ENCODE measurements at places on chromosomes 2 and 18. TPM values are rescaled to one million over a fixed set of nuclear protein-coding genes. Genes with fewer than 3 reads are reported as not detected.

- DNase-seq: peak; percentile 61
These were observed 1.5 kb downstream of the EFR3B start for GRCh38 chr2:25043241-25043867.

GRCh38 chr2:218780851-218781690 is 876 bp upstream of the CYP27A1 start:
- DNase-seq: peak; percentile 62

DNA sequence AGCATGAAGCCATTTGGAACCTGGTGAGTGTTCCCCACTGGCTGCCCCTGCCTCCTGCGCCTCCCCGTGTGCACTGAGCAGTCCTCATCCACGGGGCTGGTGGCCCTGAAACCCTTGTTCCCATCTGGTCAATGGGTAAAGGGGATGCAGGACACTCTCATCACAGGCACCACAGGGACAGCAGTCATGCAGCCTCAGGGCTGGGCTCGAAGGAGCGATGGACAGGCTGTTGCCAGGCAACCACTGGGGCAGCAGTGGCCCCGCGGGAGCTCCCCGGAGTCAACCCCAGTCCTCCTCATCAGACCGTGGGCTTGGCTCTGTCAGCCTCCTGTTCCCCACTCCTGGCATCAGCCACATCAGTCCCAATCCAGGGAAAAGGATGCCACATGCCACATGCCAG is 509.5 kb downstream of the EIPR1 start:
- DNase-seq: no peak

DNA sequence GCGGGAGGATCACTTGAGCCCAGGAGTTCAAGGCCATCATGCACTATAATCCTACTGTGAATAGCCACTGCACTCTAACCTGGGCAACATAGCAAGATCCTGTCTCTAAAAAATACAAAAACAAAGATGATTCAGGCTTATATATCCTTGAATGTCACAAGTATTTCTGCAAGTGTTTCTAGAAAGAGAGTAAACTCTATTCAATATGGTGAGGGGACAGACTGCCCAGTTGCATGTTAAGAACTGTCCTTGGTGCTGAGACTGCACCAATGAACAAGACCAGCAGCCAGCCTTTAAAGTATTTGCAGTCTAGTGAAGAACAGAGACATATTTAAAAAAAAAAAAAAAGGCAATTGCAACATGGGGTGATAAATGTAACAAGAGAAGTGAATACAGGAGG is 16.4 kb downstream of the MAP3K19 start:
- DNase-seq: peak; percentile 72

Gene TRIM43
- not detected for total RNA-seq
